ENCODE measurements at places on chromosomes 11 and 22.

GRCh38 chr11:59171508-59172322 is at the start of gene DTX4:
Gene DTX4, plus strand, starts transcription at chr11:59172132. Its CDS starts 464 bp downstream, at chr11:59172596.
- peak; percentile 90 for DNase-seq

DNA sequence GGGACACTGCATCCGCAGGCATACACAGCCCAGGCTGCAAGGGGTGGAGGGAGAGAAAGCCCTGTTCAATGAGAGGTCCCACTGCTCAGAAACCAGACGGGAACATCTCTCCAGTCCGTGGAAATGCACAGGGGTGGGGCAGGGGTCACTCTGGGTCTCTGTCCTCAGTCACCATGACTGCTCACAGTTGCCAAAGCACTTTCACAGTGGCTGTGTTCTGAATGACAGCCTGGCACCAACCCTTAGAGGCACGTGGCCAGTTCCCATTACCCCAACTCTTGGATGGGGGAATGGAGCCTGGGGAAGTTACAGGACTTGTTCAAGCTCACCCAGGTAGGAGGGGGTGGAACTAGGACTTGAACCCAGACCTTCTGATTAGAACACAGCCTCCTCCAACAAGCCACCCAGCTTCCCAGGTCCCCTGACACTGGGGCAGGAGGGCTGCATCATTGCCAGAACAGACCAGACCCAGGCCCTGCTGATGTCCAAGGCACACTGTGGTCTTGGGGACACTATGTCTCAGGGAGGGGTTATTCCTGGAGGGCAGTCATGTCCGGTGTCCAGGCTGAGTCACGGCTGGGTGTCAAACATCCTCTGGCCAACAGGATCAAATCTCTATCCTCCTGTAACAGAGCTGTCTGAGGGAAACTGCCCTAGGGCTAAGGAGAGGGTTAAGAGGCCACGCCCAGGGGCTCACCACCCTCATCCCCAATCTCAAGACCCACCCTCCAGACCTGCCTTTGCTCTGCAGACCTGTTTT is 8.2 kb downstream of the ZNF70 start:
- no peak for DNase-seq

DNA sequence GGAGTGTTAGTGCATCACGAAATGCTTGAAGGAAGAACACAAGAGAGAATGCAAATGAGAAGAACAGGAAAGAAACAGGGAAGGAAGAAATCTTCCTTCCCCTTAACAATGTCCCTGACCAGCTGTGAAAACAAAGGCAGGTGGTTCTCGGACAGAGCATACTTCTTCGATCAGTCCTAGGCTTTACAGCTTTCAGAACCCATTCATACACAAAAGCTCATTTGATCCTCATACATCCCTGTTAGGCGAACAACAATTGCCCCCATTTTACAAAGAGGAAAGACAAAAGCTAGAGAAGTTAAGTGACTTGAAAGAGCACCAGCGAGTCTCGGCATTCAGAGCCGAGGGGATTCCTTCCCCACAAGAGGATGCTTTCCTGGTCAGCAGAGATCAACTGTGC is 57.2 kb upstream of the LRRC55 start:
- DNase-seq, result no peak

GRCh38 chr11:123166071-123166559 is 28.9 kb downstream of the CLMP start:
- DNase-seq, result peak; percentile 21

- DNase-seq, result no peak
Observed at GRCh38 chr11:119701591-119702549, 27.1 kb downstream of the NECTIN1 start.
